ENCODE measurements at places on chromosomes 1 and 21.
A peak's percentile ranks its signal among the peaks of the same experiment; 100 is the strongest.

DNA sequence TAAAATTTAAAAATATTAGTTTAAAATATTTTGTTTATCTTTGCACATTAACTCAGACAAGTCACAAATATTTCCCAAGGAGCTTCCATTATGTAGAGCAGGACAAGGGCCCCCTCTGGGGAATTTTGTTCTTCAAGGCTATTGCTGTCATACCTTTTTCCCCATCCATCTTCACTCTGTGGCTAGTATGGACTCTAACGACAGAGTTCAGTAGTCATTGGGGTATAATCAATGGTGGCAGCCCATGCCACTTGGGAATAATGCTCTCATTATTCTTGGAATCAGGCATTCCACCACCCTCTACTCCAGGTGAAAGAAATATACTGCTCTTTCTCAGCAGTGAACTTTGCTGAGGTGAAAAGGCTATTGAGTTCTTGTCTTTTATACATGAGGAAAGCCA, 38.5 kb upstream of the ERO1B start:
- no peak for DNase-seq

DNA sequence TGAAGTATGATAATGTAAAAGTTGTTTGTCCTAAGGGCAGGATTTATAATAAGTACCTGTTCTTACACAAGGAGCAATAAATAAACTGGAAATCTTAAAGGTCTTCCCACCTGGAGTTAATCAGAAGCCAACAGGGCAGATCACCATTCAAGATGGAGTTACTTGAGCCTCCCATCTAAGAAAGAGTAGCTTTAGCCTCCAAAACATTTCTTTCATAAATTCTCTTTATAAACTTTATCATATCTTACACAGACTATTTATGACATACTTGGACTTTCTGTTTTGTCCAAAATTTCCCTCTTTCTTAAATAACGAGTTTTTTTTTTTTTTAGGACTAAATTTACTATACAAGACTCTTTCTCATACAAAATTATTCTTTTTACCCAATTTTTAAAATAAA, 18.5 kb downstream of the OR2T1 start:
- no peak for DNase-seq

GRCh38 chr21:19776076-19776475, 1222.1 kb upstream of the NCAM2 start:
- no peak for DNase-seq

DNA sequence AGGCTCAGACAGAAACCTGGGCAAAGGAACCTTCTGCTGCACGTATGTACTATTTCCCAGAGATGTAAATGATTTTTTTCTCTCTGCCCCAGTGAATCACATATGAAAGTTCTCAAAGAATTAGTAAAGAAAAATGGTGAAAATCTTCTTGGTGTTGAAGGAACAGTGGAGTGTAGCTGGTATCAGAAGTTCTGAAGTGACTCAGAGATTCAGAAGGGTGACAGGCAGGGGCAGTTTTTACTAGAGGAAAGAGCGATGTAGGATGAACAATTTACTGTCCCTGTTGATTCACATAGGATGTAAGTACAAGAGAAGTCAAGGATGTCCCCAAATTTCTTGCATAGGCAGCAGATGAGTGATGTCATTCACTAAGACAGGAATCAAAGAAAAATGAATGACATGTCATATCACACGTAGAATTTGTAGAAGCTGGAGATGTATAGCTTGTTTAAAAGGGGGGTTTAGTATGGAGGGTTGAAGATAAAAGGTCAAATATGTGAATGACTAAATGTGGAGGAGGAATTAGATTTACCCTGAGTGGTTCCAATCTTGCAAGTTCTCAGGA, 26.4 kb downstream of the WLS start:
- DNase-seq: no peak

- DNase-seq: no peak
These were observed 282.4 kb downstream of the HLX start for GRCh38 chr1:221161571-221162041.

DNA sequence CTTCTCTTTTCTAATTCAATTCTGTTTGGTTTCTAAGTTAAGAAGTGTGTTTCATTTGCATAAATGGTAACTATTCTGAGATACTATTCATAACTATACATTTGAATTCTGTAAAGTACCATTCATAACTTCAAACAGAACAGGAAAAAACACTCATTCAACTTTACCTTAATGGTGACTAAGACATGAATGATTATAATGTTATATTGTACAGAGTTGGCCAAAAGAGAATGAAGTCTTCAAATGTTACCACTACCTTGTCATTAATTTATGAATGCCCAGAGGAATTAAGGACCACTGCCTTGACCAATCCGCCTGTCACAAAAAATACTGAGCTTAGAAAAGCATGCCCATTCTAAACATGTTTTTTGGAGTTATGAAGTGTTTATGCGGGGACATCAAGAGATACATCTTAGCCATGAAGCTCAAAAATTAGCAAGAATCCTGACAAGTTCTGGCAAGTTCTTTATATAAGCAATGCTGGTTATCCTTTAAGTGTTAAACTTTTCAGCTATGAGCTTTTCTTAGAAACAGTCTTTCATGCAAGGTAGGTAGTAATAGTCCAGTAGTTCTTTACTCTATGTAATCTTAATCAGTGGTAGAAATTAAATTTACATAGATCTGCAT, 7.9 kb downstream of the WASF2 start:
- DNase-seq: no peak

DNA sequence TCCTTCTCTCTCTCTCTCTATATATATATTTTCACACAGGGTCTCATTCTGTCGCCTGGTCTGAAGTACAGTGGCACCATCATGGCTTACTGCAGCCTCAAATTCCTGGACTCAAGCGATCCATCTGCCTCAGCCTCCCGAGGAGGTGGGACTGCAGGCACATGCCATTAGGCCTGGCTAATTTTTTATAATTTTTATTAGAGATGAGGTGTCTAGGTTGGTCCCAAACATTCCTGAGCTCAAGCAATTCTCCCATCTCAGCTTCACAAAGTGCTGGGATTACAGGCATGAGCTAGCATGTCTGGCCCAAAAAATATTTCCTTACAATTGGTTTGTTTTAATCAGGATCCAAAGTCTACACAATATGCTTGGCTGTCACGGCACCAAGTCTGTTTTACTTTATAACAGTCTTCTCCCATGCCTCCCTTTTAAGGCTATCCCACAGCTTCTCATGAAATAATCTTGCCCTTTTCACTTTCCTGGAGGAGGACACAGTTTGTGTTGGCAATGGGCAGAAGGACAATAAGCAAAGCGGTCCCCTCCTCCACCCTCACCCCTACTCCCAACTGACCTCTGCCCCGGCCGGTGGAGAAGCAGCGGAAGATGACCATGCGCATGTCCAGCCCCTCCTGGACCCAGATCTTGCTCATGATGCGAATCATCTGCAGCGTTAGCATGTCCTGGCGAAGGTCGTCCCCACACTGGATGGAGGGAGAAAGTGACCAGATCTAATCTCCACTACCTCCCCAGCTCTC, 28.2 kb upstream of the PPP1R15B start:
- no peak for DNase-seq

DNA sequence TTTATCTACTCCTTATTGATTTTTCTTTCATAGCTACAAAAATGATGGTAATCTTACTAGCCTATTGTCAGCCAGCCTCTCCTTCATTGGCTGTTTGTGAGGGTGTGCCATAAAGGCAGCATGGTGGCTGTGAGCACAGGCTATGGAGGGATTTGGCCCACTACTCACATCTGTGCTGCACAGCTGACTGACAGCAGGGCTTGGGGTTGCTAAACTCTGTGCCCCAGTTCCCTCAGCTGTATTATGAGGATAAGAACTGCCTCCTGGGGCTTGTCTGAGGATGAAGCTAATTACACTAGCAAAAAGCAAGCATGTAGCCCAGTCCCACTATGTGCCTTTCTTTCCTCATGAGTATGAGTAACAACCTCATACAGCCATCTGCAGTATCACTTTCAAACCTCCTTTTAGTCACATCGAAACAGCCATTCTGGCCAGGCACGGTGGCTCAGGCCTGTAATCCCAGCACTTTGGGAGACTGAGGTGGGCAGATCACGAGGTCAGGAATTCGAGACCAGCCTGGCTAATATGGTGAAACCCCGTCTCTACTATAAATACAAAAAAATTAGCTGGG, 66.2 kb downstream of the COQ8A start:
- DNase-seq: no peak

DNA sequence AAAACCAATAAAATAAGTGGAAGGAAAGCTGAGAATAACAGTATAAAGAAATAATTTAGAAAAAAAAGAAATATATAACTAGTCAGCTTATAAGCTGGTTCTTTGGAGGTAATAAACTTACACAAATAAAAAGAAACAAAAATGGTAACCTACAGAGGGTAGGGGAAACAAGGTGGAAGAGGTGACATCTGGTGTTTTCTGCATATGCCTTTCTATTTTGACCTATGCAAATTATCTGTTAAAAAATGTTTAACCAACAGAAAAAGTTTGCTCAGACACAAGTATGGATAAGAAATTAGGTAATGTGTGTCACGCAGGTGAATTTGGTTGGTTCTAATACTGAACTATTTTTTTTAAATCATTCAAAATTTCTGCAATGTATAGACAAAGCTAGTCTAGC, 53.6 kb upstream of the DMRTA2 start:
- DNase-seq: no peak

DNA sequence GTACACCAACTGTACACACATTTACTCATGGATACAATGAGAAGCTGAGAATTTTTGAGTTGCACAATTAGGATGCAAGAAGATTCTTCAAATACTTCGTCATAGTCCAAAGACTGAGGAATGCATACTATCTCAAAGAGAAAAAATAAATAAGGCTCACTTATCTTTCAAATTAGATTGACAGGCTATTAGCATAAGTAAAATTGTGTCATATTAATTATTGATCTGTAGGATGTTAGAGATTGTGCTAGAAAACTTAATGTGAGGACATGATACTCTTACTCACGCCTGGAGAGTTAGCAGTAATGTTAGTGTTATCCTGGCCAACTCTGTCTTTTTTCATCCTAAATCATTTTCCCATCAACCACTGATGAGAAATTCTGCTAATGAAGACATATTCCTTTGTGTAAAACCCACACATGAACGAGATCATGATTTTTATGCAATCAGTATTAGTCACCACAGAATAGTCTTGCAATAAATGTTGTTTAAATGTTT, 659.0 kb downstream of the LTN1 start:
- DNase-seq: no peak

DNA sequence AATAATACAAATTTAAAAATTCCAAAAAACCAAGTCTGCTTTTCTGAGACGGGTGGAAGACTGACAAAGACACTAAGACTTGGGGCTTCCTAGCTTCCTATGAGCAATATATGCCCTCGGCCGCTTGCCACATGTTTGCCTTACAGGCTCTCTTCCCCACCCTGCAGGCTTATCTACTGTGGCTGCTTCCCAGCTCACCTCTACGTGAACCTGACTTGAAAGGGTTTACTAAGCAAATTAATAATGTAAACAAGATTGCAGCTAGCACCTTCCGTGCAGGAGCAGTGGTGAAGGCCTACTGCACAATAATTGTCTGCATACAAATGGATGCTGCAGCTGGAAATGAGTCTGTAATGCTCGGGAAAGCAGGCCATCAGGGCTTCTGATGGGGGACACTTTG, 152.9 kb upstream of the DAB1 start:
- no peak for DNase-seq

GRCh38 chr1:235397733-235398132, 30.5 kb downstream of the TBCE start:
- DNase-seq: no peak

DNA sequence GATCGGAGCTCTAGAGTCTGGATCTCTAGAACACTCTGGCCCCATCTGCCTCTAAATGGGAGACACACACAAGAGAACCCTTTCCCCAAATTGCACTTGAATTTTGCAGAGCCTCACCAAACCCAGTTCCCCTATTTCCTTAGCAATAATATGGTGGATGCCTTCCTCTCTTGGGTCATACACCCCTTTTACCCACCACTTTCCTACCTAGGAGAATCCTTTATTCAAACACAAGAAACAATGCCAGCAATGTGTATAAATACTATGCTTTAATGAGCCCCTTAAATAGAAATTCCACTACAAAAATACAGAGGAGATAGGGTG, 760 bp upstream of the SF3B4 start:
- DNase-seq: no peak

DNA sequence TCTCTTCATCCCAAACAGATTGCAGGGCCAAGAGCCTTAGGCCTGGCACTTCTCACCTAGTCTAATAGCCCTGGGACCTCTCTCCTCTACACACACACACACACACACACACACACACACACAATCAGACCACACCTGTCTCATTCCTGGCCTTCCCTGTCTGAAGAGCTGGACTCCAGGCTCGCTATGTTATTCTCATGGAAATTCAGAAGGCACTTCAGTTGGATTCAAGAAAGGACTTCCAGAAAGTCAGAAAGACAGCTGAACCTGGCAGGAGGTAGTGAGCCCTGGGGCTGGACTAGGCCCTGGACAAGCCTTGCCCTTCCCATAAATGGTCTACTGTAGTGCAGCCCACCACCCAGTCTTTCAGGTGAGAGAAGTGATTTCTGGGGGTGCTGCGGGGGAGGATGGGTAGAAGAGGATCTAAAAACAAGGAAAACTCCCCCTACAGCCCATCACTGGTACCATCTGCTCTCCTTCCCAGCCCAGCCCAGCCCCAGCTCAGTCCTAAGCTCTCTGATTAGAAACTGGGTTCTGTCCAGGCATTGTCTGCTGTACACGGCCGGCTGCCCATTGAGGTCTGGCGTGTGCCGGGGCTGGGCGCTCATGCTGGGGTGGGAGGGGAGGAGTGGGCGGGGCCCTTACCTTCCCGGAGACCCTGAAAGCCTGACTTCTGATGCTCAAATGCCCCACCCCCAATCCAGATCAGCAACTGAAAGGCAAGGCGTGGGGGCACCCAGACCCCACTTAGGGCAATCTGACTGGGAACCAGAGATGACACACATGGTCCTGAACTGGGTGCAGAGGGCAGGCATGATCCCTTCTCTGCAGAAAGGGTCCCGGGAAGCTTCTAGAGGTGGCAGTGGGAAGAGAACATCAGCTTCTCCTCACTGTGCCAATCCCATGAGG, 2.5 kb downstream of the KIF21B start:
- DNase-seq: peak; percentile 25

GRCh38 chr1:174692313-174692712, 244.5 kb downstream of the GPR52 start:
- no peak for DNase-seq
